Smooth muscle cell of the brain vasculature (primary cell): ENCODE measurements at places on chromosomes 2 and 18.

- DNase-seq = no peak
Measured at GRCh38 chr18:8443505-8443904, 165.7 kb upstream of the RAB12 start.

DNA sequence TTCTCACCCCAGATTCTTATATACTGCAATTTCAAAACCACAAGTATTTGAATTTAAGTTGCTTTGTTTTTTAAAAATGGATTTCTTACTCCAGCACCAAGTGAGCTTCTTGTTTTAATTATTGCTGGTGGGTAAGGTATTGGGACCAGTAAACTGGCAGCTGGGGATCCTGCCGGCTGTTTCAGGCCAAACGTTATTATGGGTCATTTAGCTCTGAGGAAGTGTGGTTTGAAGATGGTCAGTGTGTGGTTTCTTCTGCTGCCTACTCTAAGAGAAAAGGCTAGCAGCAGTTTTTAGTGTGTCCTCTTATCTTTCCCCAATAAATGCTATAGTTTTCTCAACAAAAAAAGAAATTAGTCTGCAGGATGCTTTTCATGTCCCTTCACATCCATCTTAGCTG, 30.6 kb downstream of the CFAP221 start:
- DNase-seq = no peak

GRCh38 chr2:204550751-204551511, 5.7 kb downstream of the PARD3B start:
- no peak for DNase-seq

GRCh38 chr2:209005371-209005770, 418.5 kb upstream of the MAP2 start:
- DNase-seq = no peak

GRCh38 chr18:44731530-44732237, 51.0 kb downstream of the SETBP1 start:
- no peak for DNase-seq

DNA sequence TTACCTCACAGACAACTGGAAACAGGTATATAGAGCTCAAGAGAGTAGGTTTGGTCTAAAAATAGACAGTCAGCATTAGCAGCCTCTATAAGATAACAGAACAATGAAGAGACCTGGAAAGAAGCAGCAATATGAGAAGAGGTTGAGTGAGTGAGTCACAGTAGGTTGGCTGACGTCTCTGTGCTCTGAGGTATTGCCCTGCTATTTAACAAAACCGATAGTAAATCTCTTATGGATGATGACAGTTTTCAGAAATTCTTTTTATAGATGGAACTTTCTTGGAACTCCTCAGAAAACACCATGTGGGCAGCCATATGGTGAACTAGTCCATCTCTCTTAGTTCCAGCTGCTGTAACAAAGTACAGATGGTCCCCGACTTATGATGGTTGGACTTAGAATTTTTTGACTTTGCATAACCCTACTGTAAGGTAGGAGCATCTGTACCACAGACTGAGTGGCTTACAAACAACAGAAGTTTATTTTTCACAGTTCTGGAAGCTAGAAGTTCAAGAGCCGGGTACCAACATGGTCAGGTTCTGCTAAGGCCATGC, 123.5 kb downstream of the MBD2 start:
- DNase-seq = no peak

- no peak for DNase-seq
Measured at GRCh38 chr18:8517276-8517675, 92.0 kb upstream of the RAB12 start.

- no peak for DNase-seq
Measured at GRCh38 chr2:172462849-172463381, 35.5 kb downstream of the ITGA6 start.

- no peak for DNase-seq
Measured at GRCh38 chr2:64763126-64763525, 109.4 kb upstream of the SERTAD2 start.

DNA sequence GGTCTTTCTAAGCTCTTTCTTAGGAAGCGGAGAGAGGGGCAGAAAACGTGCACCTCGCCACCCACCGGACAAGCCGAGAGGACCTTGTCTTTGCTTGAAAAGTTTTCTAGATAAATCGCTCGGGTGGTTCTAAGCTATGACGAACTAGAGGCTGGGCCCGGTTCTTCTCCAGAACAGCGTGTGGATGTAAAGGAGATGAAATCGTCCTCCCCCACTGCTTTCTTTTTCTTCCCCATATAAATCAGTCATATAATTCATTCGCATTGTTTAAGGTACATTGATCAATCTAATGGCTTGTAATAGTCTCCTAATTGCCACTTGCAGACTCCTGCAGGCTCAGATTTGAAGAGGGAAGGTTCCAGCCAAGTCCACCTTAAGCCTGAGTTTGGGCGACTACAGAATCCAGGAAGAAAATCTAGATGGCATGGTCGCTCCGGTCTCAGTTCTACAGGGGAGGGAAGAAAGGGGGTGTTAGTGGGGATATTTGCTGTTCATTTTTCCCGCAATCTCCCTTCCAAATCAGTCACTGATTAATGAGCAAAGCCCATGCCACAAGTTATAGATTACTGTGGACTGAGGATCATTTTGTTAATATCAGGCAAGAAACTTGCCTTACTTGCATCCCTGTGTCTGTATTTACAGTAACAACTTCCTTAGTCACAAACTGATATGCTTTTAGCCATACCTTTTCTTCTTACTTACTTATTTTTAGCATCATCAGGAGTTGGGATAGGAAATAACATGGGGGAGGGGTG, 5.6 kb upstream of the SP9 start:
- DNase-seq = no peak
